Activated naive CD8-positive, alpha-beta T cell treated with anti-CD3 and anti-CD28 coated beads, Interleukin-2, amount 10 ng/mL, durations not matched to agents 7 days and 5 days (primary cell): ENCODE measurements at places on chromosomes 3 and 15. TPM values are rescaled to one million over a fixed set of nuclear protein-coding genes. Genes with fewer than 3 reads are reported as not detected.
A peak's percentile ranks its signal among the peaks of the same experiment; 100 is the strongest.

Gene GADL1
- not detected for total RNA-seq

Gene UPK1B
- total RNA-seq: not detected

DNA sequence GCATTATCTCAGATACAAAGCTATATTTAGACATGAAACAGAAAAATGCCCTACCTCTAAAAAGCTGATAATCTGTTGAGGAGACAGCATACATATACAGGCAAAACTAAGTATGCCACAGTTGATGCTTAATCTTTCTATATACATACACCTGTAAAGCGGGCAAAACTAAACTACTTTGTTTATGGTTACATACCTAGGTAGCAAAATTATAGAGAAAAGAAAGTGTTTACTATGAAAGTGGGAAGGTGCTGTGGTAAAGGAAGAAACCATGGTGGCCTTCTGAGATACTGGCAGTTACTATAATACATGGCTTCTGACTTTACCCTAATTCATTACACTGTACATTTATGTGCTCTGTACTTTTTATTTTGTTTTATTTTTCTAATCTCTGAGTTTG is 36.0 kb upstream of the NR1I2 start:
- H3K4me3 ChIP-seq: no peak overlapping the region
- H3K4me1 ChIP-seq: no peaks in the 10 kb centered on the region
- no peak overlapping the region for H3K27ac ChIP-seq
- no peaks in the 10 kb centered on the region for H3K36me3 ChIP-seq

GRCh38 chr15:37134244-37134643 is 33.9 kb upstream of the MEIS2 start:
- H3K4me1 ChIP-seq: no peaks in the 10 kb centered on the region
- no peak overlapping the region for H3K27ac ChIP-seq
- no peaks in the 10 kb centered on the region for H3K36me3 ChIP-seq
- H3K4me3 ChIP-seq: no peak overlapping the region
- H3K27me3 ChIP-seq: no peaks in the 10 kb centered on the region

DNA sequence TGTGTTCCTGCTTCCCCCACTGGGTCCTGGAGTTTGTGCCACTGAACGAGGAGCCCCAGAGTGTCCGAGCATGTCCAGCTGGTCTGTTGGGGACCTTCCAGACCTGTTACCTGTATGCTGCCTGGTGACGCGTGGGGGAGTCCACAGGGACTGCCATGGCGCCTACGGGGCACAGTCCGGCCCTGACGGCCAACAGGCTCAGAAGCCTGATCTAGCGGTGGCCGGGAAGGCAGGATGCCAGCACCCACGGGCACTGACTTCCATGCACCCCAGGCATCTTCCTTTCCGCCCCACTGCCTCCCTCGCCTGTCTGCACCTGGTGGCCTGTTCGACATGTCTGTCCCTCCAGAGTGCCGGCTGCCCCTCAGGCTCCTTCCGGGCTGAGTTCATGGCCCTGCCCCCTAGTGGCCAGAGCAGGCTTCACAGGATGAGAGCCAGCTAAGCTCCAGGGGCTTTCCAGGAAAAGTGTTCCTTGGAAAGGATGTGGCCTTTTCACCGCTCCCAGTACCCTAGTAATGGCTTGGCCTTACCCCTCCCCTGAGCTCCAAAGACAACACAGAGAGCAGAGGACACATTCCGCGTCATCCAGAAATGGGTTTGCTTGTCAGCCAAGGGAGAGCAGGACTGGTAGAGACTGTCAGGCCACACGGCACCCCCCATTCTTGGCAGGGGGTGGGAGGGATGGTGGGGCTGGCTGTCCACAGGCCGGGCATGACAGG is 35.7 kb downstream of the NGRN start:
- peaks cover 16% of the 10 kb centered on the region for H3K4me1 ChIP-seq
- H3K27me3 ChIP-seq: peaks cover 10% of the 10 kb centered on the region

Gene GAP43
- total RNA-seq: not detected

DNA sequence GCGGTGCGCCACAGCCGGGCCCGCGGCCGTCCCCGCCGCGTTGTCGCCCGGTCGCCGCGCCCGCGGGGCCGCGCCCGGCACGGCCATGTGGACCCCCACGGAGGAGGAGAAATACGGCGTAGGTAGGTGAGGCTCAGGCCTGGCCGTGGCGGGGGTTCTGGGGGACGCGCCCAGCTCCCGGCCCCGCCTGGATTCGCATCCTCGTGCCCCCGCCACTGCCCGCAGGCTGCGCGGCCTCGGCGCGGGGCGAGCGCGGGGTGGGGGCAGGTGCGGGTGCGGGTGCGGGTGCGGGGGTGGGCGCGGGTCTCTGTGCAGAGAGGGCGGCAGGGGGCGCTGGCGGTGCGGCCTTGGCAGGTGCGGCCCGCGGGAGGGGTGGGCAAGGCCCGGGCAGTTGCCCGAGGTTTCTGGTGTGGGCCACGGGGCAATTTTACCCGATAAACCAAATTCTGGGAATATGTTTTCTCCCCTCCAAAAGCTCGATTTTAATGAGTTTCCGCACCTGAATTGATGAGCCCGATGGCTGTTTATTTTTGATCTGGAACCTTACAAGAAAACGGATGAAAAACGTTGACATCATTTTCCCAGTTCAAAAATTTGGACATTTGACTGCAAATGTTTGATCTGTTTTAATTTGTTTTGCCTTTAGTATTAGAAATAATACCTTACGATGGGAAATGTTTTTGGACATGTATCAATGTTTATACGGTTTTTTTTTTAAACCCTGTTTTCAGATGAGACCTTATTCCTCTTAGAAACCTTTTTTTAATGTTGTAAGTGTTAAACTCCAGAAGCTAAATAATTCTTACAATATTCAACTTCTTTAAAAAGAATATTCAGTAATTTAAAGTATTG is 678 bp downstream of the DOCK3 start:
- no peak overlapping the region for H3K27ac ChIP-seq
- DNase-seq: peak; percentile 75
- peak overlapping the region; percentile 70 for H3K4me3 ChIP-seq
- peaks cover 13% of the 10 kb centered on the region for H3K4me1 ChIP-seq
- H3K36me3 ChIP-seq: no peaks in the 10 kb centered on the region

Gene CHRNA5
- total RNA-seq: 1.2 TPM

DNA sequence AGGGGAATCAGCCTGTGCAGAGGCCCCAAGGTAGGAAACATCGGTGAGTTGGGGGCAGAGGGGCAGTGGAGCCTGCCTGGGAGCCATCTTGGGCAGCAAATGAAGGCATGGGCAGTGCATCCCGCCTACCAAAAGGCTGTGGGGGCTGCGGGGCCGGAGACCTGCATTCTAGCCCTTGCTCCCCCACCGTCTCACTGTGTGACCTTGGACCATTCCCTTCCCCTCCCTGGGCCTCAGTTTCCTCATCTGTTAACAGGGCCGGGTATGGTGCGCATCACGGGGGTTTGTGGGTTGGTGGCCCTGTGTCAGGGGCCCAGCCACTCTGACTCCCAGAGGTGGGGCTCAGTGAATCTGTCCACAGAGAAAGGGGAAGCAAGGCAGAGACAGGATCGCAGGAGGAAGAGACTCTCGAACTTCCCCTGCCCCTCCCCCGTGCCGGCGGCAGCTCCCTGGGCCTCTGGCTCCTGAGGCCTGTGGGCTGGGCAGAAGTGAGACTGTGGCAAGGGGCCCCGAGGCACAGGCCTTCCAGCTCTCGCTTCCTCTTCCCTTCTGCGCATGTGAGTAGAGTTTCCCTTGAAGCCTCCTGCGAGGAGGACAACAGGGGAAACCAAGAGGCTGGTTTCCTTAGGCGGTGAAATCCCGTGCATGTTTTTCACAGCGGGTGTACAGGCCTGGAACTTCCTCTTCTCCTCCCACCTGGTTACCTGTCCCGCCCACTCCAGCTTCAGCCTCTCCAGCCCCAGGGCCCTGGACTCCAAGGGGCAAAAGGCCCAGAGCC is 42.9 kb downstream of the IDH2 start:
- peaks cover 27% of the 10 kb centered on the region for H3K4me1 ChIP-seq
- DNase-seq: peak; percentile 77
- peak overlapping the region; percentile 91 for H3K27ac ChIP-seq
- peaks cover 2% of the 10 kb centered on the region for H3K36me3 ChIP-seq
- H3K27me3 ChIP-seq: no peaks in the 10 kb centered on the region

Gene HLTF
- total RNA-seq: 34.3 TPM

DNA sequence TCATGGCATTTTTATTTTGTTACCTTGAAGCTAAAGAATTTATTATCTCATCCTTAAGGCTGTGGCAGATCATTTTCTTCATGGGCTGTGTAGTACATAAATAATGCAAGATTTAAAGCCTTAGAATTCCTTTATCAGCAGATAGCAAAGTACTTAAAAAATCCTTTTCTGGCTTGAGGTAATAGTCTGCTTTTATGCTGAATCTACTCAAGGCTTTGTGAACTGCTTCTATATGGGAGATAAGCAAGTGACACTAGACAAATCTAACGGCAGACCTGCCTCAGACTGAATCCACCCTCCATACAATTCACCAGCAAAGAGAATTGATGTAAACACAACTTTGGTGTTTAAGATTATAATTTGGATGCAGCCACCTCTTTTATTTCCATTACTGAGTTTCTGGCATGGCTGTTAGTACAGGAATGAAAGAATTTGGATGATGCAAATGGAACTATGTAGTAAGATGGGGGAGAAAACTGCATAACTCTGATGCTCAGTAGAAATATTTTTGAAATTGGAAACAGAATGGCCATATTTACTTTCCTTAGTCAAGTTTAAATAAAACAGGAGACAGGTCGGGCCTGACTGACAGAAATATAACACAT is 1121.5 kb downstream of the NAALADL2 start:
- no peak overlapping the region for H3K27ac ChIP-seq
- H3K4me1 ChIP-seq: no peaks in the 10 kb centered on the region
- no peak overlapping the region for H3K4me3 ChIP-seq
- H3K27me3 ChIP-seq: no peaks in the 10 kb centered on the region

GRCh38 chr15:93649691-93650235 is 560.8 kb upstream of the RGMA start:
- DNase-seq: no peak
- no peaks in the 10 kb centered on the region for H3K36me3 ChIP-seq
- no peak overlapping the region for H3K4me3 ChIP-seq
- H3K27ac ChIP-seq: no peak overlapping the region
- H3K4me1 ChIP-seq: no peaks in the 10 kb centered on the region

GRCh38 chr15:89125088-89125826 is 37.0 kb downstream of the ABHD2 start:
- peaks cover 19% of the 10 kb centered on the region for H3K36me3 ChIP-seq
- H3K4me1 ChIP-seq: peaks cover 2% of the 10 kb centered on the region
- peak overlapping the region; percentile 26 for H3K27ac ChIP-seq
- H3K4me3 ChIP-seq: no peak overlapping the region
- no peaks in the 10 kb centered on the region for H3K27me3 ChIP-seq

DNA sequence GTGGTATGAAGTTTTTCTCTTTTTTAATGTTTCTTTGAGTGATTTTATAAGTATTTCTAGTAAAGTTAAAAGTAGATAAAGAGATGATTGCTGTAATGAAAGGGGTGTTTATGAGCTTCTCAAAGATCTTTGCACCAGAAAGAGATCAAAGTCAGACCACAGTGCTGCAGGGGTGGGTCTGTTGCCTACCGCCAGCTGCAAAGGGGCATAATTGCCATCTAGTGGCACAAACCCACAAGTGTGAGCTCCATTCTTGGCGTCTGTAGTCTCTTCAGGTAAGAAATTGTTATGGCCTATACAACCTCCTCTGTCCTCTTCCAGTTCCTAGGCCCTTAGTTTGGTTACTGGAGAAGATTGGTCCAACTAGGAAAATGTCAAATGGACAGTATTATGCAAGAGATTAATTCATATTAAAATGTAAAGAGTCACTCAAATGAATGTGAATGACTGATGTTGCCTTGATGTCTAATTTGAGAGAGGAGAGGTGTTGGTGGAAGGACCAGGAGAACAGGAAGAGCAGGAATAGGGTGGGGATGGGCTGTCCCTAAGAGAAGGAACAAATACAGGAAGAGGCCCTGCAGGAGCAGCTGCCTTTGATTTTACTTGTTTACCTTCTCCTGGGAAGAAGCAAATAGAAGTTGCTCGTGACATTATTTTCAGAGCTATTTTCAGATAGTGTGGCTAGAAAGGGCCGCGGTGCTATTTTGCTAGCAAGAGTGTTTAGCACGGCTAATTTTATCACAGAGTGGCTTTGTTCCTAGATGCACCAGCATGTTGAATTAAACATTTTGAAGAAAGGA is 53.0 kb upstream of the GSK3B start:
- H3K27me3 ChIP-seq: no peaks in the 10 kb centered on the region
- peaks cover 13% of the 10 kb centered on the region for H3K4me1 ChIP-seq
- no peak for DNase-seq
- no peak overlapping the region for H3K27ac ChIP-seq
- no peak overlapping the region for H3K4me3 ChIP-seq
- no peaks in the 10 kb centered on the region for H3K36me3 ChIP-seq

- no peak for DNase-seq
- no peaks in the 10 kb centered on the region for H3K27me3 ChIP-seq
- peaks cover 37% of the 10 kb centered on the region for H3K4me1 ChIP-seq
- H3K27ac ChIP-seq: peak overlapping the region; percentile 26
- H3K36me3 ChIP-seq: no peaks in the 10 kb centered on the region
Measured at GRCh38 chr3:125115640-125116039, 59.8 kb upstream of the HEG1 start.

Gene CLPX
- total RNA-seq: 45.8 TPM

GRCh38 chr3:105166893-105167292 is 199.8 kb upstream of the ALCAM start:
- no peak for DNase-seq
- H3K27me3 ChIP-seq: peaks cover 4% of the 10 kb centered on the region
- H3K4me3 ChIP-seq: no peak overlapping the region

Gene C3orf49
- not detected for total RNA-seq

DNA sequence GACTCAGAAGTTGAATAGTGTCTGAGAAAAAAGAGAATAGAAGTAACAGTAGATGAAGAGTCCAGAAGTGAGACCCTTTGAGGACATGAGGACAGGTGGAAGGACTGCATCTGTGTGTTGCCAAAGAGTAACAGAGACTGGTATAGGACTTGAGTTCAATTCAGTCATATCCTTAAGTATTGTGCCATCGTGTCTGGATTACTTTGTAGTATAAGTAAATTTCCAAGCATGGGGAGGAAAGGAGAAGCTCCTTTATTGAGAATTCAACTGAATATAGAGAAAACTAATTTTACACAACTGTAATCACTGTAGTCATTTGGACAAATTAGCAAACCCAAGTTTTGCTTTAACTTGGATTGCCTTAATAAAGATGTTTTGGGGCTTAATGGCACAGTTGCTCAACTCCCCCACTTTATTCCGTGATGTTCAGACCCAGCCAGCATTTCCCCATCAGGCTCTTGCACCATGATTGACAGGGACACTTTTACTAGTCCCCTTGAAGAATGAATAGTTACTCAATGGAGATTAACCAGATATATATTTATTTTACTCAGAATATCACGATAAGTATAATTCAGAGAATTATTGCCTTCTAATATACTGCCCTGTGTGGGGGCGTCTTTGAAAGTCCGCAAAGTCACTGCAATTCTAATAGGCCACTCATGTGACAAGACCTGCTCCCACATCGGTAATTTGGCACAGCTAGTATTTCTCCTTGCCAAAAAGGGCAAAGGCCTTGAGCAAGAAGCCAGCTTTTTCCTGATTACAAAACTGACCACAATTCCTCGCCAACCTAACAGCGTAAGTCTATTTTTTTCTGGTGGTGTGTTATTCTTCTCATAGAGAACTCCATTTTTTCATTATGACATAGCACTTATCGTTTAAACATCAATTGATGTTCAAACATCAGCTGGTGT is 61.3 kb downstream of the PPARG start:
- DNase-seq: no peak
- no peak overlapping the region for H3K27ac ChIP-seq
- no peaks in the 10 kb centered on the region for H3K4me1 ChIP-seq
- H3K36me3 ChIP-seq: no peaks in the 10 kb centered on the region
- H3K4me3 ChIP-seq: no peak overlapping the region
